ENCODE measurements at places on chromosomes 13 and 19. TPM values are rescaled to one million over a fixed set of nuclear protein-coding genes. Genes with fewer than 3 reads are reported as not detected.

LILRB3 gene
- total RNA-seq: not detected

DNA sequence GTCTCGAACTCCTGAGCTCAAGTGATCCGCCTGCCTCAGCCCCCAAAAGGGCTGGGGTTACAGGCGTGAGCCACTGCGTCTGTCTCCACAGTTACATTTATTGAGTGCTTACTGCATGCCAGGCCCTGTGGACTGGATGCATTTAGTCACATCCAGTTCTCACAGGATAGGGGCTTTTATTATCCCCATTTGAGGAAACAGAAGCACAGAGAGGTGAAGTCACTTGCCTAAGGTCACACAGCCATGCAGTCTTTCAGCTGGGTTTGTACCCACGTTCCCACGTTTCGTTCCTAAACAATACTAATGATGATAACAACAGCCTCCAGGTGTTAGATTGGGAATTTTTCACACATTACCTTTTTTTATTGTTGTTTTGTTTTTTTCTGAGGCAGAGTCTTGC lies 9.1 kb upstream of the EBI3 start:
- no peak for DNase-seq

SIGLEC8 gene
- total RNA-seq: not detected

- no peak for DNase-seq
Observed at GRCh38 chr19:9308091-9308770, 1.4 kb downstream of the ZNF699 start.

MEGF8 gene
- total RNA-seq: 72.8 TPM

GRCh38 chr19:17605761-17606589 lies 50.5 kb downstream of the COLGALT1 start:
- DNase-seq: peak; percentile 88

GRCh38 chr19:13794398-13794756 lies 866 bp upstream of the ZSWIM4 start:
- DNase-seq: no peak

SH2D3A gene
- 0.32 TPM for total RNA-seq

- no peak for DNase-seq
Observed at GRCh38 chr13:35164324-35164932, 222.4 kb downstream of the NBEA start.

GRCh38 chr13:85650613-85651012 lies 148.6 kb downstream of the SLITRK6 start:
- no peak for DNase-seq

- DNase-seq: no peak
Observed at GRCh38 chr19:372306-372890, 27.8 kb upstream of the MIER2 start.

DIAPH3 gene
- 2.6 TPM for total RNA-seq

- DNase-seq: no peak
Observed at GRCh38 chr19:45117167-45117594, 24.2 kb downstream of the PPP1R37 start.

- no peak for DNase-seq
Observed at GRCh38 chr13:19622193-19622592, 11.3 kb upstream of the MPHOSPH8 start.

DNA sequence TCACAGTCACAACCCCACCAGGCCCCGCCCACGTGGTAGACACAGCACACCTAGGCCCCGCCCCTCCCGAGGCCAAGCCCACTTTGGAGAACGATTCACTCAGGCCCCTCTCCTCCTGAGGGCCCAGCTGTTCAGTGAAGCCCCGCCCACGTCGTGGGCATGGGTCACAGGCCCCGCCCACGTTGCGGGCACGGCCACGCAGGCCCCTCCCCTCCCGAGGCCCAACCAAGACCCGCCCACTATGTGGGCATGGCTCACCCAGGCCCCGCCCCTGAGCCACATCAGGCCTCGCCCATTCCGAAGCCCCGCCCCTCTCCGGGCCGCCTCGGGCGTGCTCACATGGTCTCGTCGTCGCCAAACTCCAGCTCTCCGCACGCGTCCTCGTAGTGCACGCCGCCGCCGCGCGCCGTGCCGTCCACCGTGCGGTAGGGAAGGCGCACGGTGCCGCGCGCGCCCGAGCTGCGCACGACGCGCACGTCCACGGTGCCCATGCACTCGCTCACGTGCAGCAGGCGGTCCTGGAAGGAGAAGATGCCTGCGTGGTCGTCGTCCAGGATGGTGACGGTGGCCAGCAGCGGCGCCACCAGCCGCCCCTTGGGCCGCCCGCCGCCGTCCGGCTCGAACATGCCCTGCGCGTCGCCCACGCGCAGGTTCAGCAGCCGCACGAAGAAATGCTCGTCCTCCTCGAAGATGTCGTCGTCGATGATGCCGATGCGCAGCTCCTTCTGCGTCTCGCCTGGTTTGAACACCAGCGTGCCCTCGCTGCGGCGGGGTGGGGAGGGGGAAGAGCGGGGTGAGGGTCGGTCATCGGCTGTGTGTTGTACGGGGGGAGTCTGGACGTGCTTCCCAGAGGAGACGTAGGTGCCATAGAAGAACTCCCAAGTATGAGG lies 24.0 kb downstream of the SLC8A2 start:
- DNase-seq: peak; percentile 91

- no peak for DNase-seq
Observed at GRCh38 chr19:18847549-18848463, 16.0 kb downstream of the UPF1 start.

DNA sequence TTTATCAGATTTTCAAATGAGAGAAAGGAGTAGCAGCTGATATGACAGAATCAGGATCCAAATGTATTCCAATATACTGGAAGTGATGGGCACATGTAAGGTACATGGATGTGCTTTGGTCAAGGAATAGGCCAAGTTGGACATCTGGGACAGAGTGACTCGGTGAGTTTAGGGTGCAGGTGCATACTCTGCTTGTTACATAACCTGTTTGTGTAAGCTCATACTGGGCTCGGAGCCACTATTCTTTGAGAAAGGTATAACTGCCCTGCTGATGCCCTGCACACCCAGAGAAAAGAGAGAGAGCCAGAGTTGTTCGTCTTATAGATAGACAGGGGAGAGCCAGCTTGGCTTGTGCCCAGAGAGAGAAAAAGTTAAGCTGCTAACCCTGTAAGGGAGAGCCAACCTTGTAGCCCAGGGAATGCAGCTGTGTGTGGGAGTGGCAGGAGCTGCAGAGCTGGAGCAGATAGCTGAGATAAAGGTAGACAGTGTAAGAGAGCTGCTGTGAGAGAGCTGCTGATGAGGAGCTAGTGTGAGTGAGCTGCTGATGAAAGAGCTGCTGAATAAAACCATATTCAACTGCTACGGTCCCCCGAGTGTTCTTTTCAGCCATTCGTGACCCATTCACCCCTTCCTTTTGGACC lies 40.7 kb upstream of the N4BP2L1 start:
- no peak for DNase-seq

GRCh38 chr13:44649104-44649428 lies 72.9 kb upstream of the TSC22D1 start:
- DNase-seq: no peak

CEACAM6 gene
- 0.20 TPM for total RNA-seq

LILRB2 gene
- 0.54 TPM for total RNA-seq

ACP5 gene
- not detected for total RNA-seq

ZNF93 gene
- total RNA-seq: 50.1 TPM

GPC5 gene
- total RNA-seq: 10.2 TPM

- no peak for DNase-seq
Observed at GRCh38 chr13:100124265-100124664, 35.4 kb downstream of the PCCA start.

- no peak for DNase-seq
Observed at GRCh38 chr19:11405846-11406643, 13.1 kb downstream of the RGL3 start.

GRCh38 chr19:1366899-1367870 lies 16.5 kb upstream of the NDUFS7 start:
- no peak for DNase-seq

GRCh38 chr19:2230033-2230531 lies 6.0 kb downstream of the PLEKHJ1 start:
- no peak for DNase-seq

PRR36 gene
- total RNA-seq: 37.4 TPM

- no peak for DNase-seq
Observed at GRCh38 chr13:51457086-51457815, 4.4 kb upstream of the INTS6 start.

DNA sequence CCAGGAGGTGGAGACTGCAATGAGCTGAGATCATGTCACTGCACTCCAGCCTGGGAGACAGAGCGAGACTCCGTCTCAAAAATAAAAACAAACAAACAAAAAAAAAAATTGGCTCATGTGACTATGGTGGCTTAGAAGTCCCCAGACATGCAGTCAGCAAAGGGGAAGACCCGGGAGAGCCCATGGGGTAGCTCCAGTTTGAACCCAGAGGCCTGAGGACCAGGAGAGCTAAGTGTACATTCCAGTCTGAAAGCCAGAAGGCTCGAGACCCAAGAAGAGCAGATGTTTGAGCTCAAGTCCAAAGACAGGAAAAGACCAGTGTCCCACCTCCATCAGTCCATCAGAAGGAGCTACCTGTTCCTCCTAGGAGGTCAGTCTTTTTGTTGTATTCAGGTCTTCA lies 175.2 kb downstream of the TSHZ3 start:
- no peak for DNase-seq

ANGPTL8 gene
- not detected for total RNA-seq

ANGPTL4 gene
- total RNA-seq: 0.51 TPM

IL11 gene
- 18.1 TPM for total RNA-seq

IFNL1 gene
- total RNA-seq: not detected

IGSF23 gene
- not detected for total RNA-seq

DNA sequence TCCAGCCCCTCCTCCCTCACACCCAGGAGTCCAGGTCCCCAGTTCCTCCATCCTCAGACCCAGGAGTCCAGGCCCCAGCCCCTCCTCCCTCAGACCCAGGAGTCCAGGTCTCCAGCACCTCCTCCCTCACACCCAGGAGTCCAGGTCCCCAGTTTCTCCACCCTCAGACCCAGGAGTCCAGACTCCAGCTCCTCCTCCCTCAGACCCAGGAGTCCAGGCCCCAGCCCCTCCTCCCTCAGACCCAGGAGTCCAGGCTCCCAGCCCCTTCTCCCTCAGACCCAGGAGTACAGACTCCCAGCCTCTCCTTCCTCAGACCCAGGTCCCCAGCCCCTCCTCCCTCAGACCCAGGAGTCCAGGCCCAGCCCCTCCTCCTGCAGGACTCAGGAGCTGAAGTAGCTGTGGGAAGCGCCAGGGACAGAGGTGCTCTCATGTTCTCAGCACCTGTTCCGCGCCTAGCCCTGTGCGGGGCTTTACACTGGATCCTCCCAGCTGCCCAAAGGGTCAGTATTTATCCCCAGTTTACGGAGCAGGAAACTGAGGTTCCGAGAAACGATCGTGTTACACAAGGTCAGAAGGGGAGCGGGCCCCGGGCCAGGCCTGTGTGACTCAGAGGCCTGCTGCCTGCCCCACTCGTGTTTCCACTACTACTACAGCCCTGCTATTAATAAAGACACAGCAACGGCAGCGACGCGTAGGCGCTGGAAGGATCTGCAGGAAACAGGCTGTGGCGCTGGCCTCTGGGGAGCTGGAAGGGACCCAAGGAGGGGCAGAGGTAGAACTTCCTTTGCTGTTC lies 1.7 kb upstream of the SBK3 start:
- no peak for DNase-seq

ZNF626 gene
- 24.2 TPM for total RNA-seq

DNA sequence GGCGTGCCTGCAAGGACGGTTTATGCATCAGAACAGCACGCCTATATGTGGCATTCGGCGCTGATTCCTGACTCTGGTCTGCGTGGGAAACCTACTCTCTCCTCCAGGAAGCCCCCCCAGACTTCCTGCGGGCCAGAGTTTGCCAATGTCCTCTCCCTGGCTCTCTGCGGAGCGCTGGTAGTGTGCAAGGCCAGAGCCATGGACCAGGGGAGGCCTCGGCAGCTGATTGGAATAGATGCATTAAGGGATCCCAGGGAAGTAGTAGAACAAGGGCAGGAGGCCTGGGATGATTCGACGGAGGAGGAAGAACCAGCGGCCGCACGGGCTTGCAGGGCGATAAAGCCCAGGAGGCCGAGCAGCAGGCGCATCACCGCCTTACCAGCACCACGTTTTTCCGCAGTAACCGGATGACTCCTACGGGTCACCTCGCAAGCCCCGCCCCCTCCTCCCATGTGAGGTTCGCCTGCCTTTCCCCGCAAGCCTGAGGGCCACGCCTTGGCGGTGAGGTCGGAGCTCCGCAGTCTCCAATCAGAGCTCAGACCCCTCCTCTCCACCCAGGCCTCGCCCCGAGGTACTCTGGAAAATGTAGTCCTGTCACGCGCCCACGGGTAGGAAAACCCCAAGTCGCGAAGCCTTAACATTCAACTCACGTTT lies 5.0 kb downstream of the CLEC11A start:
- DNase-seq: peak; percentile 95

C1QTNF9 gene
- total RNA-seq: not detected

- DNase-seq: no peak
Observed at GRCh38 chr19:16446108-16446723, 25.6 kb downstream of the EPS15L1 start.

DNA sequence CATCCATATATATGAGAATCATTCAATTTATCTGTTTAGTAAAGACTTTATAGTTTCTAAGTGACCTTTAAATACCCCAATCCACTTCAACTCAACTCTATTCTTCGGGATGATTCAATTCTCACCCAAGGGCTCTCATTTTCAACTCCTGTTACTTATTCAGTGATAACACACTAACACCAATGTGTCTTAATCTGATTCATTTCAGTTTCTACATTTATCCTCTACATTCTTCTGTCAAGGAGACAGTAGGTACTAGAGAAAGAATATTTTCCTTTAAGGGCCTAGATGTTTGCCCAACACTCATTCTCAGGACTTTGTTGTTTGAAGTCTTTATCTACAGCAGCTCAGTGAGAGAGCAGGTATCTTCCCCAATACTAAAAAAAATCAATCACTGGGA lies 7.1 kb downstream of the ARGLU1 start:
- DNase-seq: no peak

- DNase-seq: no peak
Observed at GRCh38 chr13:111852725-111853518, 214.0 kb upstream of the SOX1 start.

DNA sequence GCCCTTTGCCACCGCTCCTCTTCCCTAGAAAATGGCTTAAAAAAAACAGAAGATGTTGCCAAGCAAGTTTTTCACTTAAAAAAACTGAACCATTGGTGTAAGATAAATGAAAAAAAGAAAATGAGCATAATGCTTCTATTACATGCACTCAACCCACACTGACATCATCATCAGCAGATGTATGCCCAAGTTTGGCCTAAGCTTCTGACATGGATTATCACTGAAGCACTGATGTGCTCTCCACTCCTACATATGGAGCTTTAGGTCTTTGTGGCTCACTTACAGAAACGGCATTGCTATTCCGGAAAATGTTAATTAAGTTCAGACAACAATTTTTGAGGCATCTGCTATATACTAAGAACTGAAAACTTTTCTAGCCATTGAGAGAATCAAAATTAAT lies 8.0 kb downstream of the RXFP2 start:
- DNase-seq: no peak

ZFP36 gene
- 3.1 TPM for total RNA-seq

Data from glutamatergic neuron (in vitro differentiated cells).